ENCODE measurements at places on chromosomes 7 and 10.

- DNase-seq: no peak
These were observed 87.0 kb downstream of the PCGF5 start for GRCh38 chr10:91307489-91307888.

- no peak for DNase-seq
These were observed 8.8 kb upstream of the ZC3HAV1 start for GRCh38 chr7:139118234-139118804.

DNA sequence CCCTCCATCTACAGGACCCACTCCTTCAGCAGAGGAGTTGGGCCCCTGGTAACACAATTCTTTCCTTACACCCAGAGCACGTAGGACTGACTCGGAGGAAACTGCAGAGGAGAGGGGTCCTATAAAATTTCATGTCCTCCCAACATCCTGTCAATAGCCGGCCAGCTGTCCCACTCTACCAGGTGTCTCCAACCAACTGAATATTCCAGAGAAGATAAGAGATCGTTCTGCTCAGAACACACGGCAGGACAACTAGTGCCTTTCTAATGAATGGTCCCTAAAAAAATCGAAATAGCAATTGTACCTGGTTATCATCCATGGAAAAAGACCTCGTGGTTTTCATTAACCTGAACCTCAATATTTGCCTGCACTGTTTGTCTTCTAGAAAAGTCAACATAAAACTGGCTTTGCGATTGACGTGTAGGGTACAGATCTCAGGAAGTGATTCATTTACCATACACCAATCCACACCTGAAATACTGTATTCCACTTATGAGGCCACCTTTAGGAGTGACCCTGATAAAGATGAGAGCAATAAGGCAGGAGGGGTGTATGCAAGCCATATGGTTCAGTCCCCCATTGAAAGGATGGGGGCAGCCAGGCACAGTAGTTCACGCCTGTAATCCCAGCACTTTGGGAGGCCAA is 111.7 kb downstream of the PARP12 start:
- no peak for DNase-seq

- DNase-seq: no peak
These were observed 13.7 kb downstream of the FKBP14 start for GRCh38 chr7:30012757-30013156.

- DNase-seq: no peak
These were observed 71.2 kb downstream of the GRB10 start for GRCh38 chr7:50711271-50712175.

- DNase-seq: no peak
These were observed 86.7 kb upstream of the DUSP5 start for GRCh38 chr10:110411047-110411410.

DNA sequence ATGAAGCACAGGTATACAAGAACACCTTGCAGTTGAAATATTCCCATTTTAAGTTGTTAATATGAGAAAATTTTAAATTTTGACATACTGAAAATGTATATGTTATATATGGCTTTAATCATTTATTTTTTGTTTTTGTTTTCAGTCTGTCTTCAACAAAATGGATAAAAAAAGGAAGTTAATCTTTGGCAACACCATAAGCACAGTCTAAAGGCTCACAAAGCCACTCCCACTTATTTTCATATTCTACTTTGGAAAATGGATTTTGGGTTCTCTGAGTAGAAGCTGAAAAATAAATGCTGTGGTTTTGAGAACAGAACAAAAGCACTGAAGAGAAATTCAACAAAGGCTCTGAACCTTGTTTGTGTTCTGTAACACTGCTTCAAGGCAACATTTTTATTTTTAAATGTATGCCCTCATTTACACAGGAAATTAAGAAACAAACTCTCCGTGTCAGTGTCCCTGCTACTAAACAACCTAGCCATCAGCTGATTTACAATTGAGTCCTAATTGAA is 81.3 kb upstream of the LRRN3 start:
- DNase-seq: no peak

DNA sequence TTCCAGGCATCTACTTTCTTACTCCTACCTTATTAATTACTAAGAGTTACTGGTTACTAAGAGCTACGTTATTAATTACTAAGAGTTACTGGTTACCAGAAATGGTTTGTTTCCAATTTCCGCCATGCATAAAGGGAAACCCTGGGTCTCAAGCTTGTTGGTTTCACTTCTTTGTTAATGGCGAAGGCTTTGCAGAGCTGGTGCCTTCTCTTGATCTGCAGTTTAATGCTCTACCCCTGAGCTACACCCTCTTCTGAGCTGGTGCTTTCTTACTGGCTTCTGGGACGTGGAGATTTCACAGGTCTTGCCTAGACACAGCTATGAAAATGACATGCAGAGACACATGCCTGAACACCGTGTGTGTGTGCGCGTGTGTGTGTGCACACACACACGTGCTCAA is 560 bp downstream of the CPA4 start:
- no peak for DNase-seq

GRCh38 chr10:131127610-131128009 is 183.9 kb downstream of the TCERG1L start:
- DNase-seq: no peak

DNA sequence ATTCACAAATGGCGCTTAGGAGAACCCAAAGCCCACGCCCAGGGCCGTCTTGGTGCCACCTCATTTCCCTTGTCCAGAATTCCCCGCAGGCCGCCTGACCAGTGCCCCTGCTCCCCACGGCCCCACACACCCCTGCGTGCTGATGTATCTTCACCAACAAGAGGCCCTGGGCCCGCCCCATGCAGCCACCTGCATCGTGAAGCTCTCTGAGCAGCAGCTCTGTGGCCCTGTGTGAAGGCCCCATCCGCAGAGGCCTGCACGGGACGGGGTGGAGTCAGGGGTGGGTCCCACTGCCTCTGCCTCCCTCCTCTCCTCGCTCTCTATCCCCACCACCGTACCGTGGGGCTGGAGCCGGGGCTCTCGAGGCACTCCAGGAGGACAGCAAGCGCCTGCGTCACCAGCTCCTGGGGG is 14.7 kb downstream of the BRAT1 start:
- DNase-seq: no peak

DNA sequence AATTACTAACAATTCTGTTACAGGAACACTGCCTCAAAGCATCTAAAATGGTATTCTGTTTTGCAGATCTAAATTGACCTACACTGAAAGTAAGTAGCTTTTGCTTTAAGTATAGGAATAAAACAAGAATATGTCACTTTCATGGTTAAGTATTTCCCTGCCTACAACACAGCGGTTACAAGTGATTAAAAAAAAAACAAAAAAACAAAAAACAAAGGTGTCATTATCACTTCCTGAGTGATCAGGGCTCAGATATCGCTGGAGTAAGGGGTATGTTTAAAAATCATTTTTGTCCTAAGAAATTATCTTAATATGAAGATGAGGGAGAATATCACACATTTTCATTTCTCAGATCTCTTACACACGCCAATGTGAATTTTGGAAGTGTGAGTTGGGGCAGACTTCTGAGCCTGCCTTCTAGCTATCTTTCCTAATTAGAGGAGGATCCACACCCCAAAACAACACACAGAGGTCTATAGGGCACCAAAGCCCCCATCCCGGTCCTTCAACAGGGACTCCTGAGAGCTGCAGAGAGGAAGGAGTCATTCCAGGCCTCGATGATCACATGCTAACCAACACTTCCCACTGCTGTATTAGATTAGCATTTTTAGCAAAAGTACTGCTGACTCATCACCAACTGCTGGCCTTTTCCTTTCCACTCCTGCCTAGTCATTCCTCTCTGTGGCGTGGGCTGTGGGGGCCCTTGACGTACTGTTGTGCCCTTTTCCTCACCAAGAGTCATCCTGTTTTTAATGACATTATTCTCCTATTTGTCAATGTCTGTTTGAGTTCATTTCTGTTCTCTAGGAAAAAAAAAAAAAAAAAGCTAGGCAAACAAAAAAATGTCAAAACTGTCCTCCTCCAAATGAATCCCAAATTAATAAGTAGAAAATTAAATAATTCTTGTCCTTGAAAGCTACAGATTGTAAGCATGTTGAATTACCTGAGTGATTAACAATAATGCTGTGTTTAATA is 31.2 kb downstream of the PRTFDC1 start:
- DNase-seq: peak; percentile 46

- no peak for DNase-seq
These were observed 42.3 kb downstream of the LRRC20 start for GRCh38 chr10:70340137-70340536.

DNA sequence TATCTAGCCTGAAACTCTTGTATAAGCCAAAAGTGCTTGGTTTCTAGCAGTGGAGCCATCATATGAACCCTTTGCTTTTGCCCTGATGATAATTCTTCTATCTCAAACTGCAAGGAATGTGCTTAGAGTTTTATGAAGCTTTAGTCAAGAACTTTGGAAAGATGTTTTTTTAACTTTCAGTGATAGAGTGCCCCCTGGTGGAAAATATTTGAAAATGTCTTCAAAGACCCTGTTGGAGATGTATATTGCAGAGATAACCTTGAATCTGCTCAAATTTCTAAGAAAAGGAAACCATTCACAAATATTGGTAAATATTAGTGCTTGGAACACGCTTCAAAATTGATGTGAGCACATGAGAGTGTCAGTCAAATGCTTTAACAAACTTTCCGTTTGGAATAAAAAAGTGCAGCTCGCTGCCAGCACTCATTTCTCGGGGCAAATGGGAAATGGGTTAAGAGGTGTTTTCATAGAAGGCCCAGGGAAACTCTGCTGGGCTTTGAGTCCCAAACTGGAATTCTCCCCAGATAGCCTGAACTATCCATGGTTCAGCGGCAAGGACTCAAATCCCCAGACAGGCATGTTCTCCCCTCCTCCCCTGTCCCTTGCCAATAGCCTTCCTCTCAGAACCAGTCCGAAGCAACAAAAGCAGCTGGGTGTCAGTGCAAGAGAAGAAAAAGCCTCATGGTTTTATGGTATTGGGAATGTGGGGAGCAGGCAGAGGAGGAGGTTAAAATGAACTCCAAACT is 129.3 kb downstream of the MYOF start:
- no peak for DNase-seq

DNA sequence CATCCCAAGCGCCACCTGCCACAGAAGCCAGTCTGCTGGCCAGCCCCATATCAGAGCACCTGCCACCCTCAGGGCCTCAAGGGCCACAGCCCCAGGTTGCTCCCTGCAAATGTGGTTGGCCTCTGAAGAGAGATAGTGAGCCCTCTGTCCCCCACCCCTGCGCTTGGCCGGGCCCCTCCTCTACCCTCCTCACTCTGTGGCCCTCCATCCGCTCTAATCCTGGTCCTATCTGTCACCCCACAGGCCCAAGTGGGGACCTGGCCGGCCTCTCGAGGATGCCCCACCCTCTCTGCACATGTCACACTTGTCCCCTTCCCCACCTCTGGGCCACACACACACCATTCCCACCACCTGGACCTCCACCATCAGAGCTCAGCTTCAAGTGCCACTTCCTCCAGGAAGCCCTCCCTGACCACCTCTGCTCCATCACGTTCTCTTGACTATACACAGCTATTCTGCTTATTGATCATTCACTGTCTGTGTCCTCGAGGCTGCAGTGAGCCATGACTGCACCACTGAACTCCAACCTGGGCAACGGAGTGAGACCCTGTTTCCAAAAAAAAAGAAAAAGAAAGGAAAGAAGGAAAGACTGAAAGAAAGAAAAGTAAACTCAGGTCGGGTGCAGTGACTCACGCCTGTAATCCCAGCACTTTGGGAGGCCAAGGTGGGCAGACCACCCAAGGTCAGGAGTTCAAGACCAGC is 42.4 kb downstream of the TNRC18 start:
- no peak for DNase-seq

GRCh38 chr10:51000976-51001375 is 73.3 kb upstream of the PRKG1 start:
- DNase-seq: no peak

DNA sequence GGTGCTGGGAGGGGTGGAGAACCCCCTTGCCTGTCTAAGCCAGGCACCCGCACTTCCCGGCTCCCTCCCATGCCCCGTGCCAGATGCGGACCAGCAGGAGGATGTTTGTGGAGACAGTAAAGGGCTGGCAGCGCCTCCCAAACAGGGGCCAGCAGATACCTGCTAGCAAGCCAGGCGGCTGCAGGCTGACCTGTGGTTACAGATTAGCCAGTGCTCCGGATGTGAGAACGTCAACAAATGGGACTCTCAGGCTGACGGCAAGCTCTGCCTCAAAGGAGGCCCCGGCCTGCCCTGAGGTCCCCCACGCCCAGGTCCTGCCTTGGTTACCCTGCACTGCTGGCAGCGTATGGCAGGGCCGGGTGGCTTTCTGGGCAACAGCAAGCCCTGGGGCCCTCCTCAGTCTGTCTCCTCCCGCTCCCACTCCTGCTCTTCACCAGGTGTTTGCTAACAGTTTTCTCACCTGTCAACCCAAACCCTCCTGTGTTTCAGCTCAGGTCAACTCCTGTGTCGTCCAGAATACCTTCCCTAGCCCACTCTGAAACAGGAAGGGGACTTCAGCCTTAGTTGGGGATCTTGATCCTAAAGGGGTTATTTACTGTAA is 85.4 kb downstream of the NEURL1 start:
- DNase-seq: no peak

DNA sequence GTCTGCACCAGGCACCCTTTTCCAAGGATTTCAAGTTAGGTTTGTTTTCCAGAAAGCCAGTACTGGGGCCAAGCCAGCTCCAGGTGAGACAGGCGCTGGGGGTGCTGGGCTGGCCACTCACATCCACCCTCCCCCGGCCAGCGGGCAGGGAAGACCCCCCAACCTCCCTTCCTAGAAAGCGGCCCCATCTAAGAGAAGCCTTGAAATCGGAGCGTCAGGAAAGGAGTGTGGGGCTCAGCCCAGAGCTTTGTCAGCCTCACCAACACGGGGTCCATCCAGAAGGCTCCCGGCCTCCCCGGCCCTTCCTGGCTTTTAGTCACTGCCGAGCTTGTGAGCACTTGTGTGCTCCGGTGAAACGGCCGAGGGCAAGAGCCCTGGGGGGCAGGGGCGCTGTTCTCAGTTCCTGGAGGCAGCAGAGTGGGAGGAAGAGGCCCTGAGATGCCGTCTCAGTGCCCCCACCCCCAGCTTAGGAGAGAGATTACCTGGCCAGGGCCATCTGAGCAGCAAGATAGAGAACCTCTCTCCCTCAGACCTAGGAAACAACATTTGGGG is 39.6 kb downstream of the PDGFA start:
- no peak for DNase-seq

DNA sequence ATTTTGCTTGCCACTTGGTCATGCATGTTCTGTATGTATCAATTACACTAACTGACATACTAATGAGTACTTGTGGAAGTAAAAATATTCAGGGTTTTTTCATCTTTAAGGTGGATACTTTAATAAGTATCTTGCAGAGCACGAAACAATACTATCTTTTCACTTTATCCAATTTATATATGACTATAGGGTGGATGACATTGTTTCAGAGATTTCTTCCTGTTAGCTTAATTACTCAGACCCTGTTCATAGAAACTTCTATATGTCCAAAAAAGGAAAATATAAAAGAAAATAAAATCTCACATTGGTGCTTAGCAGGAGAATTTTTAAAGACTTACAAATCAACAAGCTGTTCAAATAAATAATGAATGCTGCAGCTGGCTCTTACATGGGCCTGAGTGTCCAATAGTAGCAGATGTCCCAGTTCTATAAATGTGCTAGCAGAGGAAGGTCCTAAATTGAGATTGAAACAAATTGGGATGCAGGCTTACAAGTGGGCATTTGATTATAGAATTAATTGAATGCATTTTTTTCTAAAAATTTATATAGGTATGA is 91.5 kb upstream of the THSD7A start:
- DNase-seq: no peak

GRCh38 chr7:2934211-2934731 is 90.2 kb upstream of the GNA12 start:
- DNase-seq: no peak

GRCh38 chr10:113397047-113397446 is 155.8 kb upstream of the HABP2 start:
- no peak for DNase-seq

All from thoracic aorta (tissue), 2 donors.